Psoas muscle (tissue), 8 donors: ENCODE measurements at places on chromosomes 4 and X.

DNA sequence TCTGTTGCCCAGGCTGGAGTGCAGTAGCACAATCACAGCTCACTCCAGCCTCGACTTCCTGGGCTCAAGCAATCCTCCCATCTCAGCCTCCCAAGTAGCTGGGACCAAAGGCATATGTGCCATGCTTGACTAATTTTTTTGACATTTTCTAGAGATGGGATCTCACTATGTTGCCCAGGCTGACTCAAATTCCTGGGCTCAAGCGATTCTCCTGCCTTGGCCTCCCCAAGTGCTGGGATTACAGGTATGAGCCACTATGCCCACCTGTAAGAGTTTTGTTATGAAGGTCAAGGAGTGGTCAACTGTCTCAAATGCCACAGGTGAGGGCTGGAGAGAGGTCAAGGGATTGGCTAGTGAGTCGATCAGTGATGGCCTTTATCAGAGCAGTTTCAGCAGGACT is 32.5 kb downstream of the TMEM150C start:
- no peak for DNase-seq

DNA sequence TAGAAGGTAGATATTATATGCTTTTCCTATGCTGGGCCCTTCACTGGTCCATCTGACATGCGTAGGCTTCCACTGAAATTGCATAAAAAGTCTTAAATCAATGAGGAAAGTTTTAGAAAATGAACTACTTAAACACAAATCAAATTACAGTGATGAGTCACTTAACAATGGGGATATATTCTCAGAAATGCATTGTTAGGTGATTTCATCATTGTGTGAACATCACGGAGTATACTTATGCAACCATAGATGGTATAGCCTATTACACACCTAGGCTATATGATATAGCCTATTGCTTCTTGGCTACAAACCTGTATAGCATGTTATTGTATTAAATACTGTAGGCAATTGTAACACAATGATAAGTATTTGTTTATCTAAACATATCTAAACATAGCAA is 10.3 kb downstream of the STAP1 start:
- no peak for DNase-seq

DNA sequence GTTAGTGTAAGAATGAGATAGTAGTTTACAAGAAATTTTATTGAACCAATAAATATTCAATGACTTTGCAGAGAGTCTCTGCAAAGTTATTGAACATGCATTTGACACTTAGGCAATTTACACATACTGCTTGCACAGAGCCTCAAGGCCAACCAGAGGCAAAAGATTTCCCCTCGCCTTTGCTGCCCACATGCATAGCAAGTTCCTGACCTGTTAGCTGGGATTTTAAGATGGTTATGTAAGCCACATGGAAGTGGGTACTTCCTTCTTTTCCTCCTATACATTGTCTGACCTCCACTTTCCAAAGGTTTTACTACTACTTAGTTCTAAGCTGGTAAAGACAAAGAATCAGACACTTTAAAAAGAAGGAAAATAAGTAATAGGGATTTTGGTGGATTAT is 430.1 kb upstream of the FRG1 start:
- DNase-seq: no peak

GRCh38 chr4:102610476-102610875 is 109.3 kb downstream of the NFKB1 start:
- DNase-seq: no peak

DNA sequence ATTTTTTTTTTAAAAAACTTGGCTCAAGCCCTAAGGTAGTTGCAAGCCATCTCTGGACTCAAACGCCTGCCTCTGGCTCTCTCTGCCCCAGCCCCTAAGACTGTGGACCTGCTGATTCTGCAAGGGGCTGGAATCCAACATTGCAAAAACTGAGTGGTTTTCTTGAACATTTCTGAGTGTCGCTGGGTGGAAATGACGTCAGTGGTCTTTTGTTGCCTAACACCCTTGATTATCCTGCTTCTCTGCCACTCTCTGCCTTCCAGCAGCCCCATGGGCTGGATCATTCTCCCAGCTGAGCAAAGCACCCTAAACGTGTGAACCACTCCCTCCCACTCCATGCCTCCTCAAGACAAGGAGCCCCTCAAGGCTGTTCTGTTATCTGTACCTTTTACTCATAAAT is 16.6 kb downstream of the BST1 start:
- DNase-seq: no peak

DNA sequence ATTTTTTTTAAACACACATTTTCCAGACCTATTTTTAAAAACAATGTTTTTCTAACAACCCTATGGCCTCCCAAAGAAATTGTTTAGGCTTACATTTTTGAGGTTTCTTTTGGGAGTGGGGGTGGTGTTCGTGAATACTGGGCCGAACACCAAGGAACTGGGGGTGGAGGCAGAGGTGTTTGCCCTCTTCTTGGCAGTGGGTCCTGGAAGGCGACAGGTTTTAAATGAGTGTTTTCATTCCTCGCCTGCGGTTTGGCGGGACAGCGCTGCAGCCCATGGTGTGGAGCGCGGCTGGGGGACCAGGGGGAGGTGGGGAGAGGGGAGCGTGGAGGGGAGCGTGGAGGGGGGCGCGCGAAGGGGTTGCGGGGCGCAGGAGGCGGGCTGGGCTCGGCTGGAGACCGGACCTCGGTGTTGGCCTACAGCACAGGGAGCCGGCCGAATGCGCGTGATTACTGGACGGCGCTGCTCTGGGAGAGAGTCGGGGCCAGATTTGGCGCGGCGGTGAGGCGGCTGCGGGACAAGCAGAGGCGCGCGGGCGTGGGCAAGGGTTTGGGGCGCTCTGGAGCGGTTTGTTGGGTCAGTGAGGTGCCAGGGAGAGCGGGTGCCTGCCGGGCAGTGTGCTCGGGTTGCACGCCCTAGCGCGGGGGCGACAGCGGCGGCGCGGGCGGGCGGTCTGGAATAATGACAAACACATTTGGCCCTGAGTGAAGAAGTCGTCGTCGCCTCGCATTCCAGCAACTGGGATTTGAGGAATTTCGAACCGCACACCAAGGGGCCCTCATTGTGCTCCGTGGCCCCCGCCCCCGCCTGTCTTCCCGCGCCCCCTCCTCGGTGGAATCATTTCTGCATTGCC is 764 bp downstream of the PDGFRA start:
- DNase-seq: peak; percentile 26

GRCh38 chrX:131821945-131822622 is 201.0 kb upstream of the STK26 start:
- DNase-seq: peak; percentile 59

- DNase-seq: no peak
These were observed 12.4 kb downstream of the PLP1 start for GRCh38 chrX:103789004-103789403.

DNA sequence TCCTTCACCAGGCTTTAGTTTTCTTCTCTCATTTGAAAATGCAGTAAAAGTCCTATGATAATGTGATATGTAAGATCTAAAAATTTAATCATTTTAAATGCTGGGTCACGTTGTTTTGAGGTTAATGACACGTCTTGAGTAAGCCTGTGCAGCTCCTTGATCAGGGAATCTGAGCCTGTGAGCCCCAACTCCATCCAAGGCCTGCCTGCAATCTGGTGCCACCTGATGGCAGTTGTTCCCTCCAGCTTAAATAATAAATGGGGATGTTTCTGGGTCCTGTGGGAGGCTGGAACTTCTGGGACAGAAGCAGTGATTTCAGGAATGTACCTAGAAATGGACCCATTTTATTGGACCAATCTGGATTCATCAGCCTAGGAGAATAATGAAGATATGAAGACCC is 455.4 kb upstream of the ADGRL3 start:
- no peak for DNase-seq

GRCh38 chr4:86223472-86223871 is 136.4 kb downstream of the MAPK10 start:
- DNase-seq: no peak

DNA sequence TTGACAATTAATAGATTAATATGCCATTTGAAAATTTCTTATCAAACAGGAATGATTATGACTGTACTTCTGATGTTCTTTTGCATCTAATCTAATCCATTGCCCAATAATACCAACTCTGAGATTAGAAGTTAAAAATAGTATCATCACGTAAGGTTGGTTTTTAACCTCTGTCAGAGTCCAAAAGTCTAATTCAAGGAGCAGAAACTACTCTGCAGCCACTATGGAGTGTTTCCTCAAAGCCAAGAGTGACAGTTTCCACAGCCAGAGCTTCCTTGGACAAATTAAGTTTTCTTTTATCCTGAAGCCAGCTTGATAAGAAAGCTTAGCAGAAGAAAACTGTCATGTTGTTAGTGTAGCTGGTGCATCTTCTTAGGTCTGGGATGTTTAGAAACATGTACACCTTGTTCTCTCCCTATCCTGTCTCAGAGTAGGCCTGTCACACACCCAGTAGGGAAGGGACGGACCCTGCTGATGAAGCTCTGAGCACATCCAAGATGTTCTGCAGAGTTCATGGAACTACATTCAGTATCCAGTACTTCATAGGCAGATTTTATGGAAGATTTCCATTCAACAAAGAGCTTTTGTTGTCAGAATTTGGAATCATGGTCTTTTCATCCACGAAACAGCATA is 20.4 kb upstream of the PI4K2B start:
- DNase-seq: no peak

GRCh38 chrX:13090339-13091110 is 46.1 kb upstream of the FAM9C start:
- DNase-seq: no peak

DNA sequence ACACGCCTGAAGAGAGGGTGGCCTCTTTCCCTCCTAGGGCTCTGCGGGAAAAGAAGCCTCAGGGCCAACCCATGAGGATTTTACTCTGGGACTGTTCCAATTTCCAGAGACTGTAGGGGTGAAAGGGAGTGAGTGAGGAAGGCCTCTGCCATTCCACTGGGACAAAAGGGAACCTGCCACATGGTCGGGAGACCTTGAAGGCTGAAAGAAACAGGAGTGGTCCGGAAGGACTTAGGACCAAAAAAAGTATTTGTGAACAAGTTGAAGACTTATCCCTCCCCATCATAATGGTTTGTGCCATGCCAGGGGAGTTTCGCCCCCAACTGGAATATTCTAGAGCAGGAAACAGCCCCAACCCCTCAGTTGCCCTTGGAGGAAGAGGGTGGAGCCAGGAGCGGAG is at the start of gene TEX13B:
TSS of gene TEX13B (minus strand) at position 15 of the 400 bp plus-strand sequence. CDS start 243 bp downstream, outside the sequence.
- DNase-seq: no peak

DNA sequence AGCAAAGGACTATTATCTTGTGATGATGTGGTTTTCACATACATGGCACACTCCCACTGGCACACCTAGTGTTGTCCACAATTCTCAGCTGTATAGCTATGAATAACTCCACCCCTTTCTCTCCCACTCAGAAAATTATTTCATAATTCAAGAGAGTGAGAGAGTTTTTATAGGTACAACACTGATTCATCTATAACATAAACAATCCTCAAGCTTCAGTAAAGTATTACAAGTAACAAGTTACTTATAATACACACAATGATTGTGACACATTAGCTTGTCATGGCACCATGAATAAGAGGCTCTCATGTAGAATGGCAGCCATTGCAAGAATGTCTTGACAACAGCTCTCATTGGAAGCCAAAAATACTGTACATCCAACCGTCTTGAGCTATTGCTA is 43.9 kb downstream of the RAB40A start:
- no peak for DNase-seq

GRCh38 chr4:8343262-8343966 is 73.9 kb downstream of the HTRA3 start:
- no peak for DNase-seq

DNA sequence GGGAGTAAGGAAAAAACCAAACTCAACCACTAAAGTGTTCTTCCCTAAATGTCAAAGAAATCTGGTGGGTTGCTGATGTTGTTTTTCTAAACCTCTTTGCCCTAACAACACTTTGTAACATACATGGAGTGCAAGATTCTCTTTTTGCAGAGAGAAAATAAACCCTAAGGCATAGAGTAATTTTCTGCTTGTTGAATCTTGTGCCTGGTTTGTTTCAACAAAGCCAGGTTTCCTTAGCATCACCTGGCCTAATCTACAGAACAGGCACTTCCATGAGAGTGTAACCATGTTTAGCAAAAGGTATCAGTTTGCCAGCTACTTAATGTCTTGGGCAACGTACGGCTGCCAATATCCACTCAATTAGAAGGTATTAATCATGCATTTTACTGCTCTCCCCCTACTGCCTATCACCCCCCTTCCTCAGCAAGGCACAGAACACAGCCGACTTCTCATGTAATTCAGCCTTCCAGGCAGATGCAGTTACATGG is 219.2 kb downstream of the MAML3 start:
- DNase-seq: no peak

DNA sequence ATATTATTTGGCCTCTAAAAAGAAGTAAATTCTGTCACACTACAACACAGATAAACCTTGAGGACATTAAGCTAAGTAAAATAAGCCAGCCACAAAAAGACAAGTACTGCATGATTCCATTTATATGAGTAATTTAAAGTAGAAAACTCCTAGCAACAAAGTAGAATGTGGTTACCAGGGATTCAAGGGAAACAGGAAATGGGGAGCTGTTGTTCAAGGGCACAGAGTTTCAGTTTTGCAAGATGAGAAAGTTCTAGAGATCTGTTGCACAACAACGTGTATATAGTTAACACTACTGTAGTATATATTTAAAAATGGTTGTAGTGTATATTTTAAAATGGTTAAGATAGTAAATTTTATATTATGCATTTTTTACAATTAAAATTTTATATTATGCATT is 25.4 kb downstream of the SEC31A start:
- DNase-seq: no peak

DNA sequence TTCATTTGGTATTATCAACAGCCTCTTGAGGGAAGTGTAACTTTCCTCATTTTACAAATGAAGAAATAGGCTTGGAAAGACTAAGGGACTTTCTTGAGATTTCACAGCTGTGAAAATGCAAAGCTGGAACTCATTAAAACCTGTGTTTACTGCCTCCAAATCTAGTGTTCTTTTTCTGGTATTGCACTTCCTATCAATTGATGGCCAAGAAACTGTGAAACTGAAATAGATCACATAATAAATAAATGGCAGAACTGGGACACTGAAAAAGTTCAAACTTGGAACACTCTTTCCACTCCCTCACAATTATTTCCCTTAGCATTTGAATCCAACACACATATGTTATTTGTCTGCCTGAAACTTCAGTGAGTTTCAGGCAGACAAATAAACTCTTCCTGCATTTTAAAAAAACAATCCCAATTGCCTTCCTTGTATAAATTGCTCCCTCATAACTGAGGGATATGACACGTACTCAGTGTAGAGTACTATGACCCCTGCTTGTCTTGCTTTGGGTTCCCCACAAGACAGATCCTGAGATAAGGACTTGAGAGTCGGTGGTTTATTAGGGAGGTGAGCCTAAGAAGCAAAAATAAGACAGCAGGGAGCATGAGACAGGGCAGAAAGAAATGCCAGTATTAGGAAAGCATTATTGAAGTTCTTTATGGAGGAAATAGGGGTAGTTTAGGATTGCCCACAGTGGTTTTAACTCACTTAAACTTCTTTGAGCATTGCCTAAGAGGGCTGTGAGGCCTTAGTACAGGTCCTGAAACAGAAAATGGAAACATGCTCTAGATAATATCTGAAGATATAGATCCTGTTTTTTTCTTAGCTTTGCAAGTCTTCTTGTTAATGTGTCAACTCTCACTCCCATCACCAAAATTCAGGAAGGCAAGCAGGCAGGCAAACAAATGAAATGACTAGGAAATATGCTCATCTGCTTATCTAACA is 33.9 kb downstream of the RTL3 start:
- no peak for DNase-seq
